ENCODE measurements at places on chromosomes 16 and 17.

GRCh38 chr16:84883301-84883700 is 63.5 kb downstream of the CRISPLD2 start:
- peak; percentile 86 for DNase-seq

- no peak for DNase-seq
Observed at GRCh38 chr16:17331071-17331607, 139.6 kb downstream of the XYLT1 start.

DNA sequence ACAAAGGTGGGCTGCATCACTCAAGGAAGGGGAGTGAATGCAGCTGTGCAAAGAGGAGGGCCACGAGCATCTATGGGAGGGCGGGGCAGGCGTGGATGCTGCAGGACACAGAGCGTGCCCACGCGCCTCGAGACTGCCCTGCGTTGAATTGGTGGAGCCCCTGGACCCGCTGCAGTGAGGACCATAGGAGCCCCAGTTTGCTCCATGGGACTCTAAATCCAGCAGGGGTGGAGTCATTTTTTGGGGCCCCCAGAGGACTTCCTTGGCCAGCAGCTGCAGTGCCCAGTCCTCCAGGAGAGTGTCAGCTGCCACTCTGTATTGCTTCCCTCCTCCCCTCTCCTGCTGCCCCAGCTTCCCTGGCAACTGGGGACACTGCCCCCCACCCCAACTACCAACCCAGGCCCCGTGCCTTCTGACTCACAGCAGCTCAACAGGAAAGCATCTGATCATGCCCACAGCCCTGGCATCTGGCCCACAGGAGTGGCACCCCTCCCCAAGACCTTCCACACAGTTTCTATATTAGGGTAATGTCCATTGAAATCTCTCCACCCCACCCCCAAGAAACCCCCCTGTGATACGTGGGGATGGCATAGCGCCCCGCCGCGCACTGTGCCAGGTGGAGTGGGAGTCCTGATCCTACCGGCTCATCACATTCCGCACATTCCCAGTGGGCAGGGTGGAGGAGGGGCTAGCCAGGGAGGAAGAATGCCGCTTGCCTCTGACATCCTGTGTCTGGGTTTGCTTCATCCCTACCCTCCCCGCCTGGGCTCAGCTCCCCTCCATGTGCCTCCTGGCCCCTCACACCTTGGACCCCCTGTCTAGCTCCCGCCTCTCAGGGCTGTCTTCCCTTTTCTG is 27.8 kb upstream of the ITGA3 start:
- DNase-seq: peak; percentile 95

DNA sequence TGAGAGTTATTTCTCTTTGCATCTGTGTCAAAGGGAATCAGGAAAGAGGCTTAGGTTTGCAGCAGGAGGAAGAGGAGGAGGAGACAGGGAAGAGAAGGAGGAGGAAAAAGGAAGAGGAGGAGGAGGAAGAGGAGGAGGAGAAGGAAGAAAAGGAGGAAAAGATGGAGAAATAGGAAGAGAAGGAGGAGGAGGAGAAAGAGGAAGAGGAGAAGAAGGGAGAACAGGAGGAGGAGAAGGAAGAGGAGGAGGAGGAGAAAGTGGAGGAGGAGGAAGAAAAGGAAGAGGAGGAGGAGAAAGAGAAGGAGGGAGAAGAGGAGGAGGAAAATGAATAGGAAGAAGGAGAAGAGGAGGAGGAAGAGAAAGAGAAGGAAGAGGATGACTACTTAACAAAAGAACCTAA is 459.1 kb downstream of the GRIN2A start:
- DNase-seq: no peak

DNA sequence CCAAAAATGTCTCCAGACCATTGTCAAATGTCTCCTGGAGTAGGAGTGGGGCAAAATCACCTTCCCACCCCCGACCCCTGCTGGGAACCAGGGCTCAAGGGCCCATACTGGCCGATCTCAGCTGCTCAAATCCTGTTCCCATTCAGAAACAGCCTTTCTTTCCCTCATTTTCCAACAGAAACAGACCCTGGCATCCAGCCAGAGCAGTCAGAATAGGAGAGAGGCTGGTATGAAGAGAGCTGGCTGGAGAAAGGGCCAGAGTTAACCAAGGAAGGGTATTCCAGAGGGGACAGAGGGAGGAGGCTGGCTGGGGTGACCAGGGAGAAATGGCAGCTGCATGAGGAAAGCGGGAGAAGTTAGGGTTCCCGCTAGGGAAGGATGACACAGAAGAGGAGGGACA is 199.1 kb downstream of the XYLT1 start:
- DNase-seq: no peak

DNA sequence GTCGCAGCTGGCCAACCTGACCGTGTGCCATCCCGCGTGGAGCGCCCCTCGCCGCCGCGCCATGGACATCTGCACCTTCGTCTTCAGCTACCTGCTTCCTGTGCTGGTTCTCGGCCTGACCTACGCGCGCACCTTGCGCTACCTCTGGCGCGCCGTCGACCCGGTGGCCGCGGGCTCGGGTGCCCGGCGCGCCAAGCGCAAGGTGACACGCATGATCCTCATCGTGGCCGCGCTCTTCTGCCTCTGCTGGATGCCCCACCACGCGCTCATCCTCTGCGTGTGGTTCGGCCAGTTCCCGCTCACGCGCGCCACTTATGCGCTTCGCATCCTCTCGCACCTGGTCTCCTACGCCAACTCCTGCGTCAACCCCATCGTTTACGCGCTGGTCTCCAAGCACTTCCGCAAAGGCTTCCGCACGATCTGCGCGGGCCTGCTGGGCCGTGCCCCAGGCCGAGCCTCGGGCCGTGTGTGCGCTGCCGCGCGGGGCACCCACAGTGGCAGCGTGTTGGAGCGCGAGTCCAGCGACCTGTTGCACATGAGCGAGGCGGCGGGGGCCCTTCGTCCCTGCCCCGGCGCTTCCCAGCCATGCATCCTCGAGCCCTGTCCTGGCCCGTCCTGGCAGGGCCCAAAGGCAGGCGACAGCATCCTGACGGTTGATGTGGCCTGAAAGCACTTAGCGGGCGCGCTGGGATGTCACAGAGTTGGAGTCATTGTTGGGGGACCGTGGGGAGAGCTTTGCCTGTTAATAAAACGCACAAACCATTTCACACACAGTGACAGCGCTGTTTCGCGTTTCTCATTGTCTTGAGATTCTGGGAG is 2.0 kb upstream of the ZACN start:
- DNase-seq: peak; percentile 61

DNA sequence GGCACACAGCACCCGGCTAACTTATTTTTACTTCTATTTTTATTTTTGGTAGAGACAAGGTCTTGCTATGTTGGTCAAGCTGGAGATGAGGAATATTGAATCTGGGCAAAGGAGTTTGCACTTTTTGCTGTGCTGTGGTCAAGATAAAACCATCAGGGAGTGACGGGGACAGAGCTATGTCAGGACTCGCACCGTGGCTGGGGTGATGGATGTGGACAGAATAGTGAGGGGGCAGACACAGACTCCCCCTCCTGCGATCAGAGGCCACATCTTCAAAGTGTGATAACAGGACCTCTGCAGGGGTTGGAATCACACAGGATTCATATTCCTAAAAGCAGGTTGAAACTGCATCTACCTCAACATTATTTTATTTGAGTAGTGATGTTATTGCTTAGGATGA is 25.6 kb downstream of the IL21R start:
- DNase-seq: no peak

- no peak for DNase-seq
Observed at GRCh38 chr17:61863801-61864126, 436 bp upstream of the BRIP1 start.

DNA sequence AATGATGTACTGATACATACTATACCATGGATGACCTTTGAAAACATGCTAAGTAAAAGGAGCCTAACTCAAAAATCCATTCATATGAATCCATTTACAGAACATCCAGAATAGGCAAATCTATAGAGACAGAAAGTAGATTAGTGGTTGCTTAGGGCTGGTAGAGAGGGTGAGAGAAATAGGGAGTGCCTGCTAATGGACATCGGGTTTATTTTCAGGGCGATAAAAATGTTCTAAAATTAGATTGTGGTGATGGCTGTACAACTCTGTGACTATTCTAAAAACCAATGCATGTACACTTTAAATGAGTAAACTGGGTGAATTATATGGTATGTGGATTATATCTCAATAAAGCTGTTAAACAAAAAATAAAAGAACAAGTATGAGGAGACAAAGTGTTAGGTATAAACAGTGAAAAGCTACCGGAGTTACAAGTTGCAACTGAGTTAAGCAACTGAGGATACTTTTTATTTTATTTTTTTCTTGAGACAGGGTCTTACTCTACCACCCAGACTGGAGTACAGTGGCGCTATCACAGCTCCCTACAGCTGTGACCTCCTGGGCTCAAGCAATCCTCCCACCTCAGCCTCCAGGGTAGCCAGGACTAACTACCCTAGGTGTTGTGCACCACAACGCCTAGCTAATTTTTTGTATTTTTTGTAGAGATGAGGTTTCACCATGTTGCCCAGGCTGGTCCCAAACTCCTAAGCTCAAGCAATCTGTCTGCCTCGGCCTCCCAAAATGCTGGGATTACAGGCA is 75.5 kb upstream of the CORO6 start:
- no peak for DNase-seq

- no peak for DNase-seq
Observed at GRCh38 chr17:79702034-79702433, 28.7 kb upstream of the ENPP7 start.

- DNase-seq: no peak
Observed at GRCh38 chr17:66542967-66543520, 240.6 kb downstream of the PRKCA start.

GRCh38 chr17:49603720-49604119 is 28.0 kb downstream of the NXPH3 start:
- no peak for DNase-seq

- DNase-seq: no peak
Observed at GRCh38 chr16:84768061-84768807, 51.6 kb upstream of the CRISPLD2 start.

- DNase-seq: no peak
Observed at GRCh38 chr17:56849131-56849530, 15.2 kb downstream of the DGKE start.

DNA sequence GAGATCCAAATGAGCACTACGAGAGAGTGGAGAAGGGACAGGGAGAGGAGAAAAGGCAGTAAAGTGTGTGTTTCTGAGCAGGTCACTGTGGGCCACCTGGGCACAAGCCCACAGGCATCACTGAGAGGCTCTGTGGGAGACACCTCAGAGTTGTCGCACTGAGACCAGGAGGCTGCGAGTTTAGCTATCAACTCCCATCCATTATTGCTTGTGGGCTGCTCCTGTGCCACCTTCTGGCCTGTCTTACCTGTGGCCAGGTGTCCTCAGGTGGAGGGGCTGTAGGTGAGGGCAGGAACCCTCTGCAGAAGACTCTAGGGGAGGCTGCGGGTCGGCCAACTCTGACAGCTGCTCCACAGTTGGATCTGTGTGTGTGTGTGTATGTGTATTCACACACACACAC is 2.5 kb upstream of the PRR29 start:
- no peak for DNase-seq

GRCh38 chr16:58160855-58161254 is 31.7 kb upstream of the CFAP20 start:
- peak; percentile 63 for DNase-seq

- DNase-seq: no peak
Observed at GRCh38 chr16:82911925-82912324, 285.2 kb downstream of the CDH13 start.

- DNase-seq: peak; percentile 85
Observed at GRCh38 chr17:82300707-82301270, 16.6 kb downstream of the CD7 start.

DNA sequence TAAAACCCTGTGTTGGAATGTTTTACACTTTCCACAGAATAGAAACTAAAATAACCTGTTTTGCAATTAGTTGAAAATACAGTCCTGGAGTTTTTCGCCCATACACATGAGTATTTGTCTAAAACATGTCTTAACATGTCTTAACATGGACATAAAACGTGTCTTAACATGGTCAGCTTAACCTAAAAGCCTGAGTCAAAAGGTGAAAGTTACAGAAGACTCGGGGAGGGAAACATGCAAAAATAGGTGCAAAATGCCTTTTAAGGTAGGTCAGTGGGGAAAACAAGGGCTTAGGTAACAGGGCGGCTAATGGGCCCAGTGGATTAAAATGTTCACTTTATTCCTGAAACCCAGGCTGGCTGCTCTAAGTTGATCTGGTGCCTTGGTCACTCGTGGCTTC is 56.1 kb upstream of the RBL2 start:
- no peak for DNase-seq

GRCh38 chr17:79630126-79630525 is 19.3 kb upstream of the RBFOX3 start:
- DNase-seq: peak; percentile 50

- DNase-seq: no peak
Observed at GRCh38 chr16:85401370-85401916, 211.7 kb upstream of the GSE1 start.

Data from islet precursor cell (in vitro differentiated cells).